Hippocampal formation (tissue), 2 donors: ENCODE measurements at places on chromosomes 2 and 18.
A peak's percentile ranks its signal among the peaks of the same experiment; 100 is the strongest.

DNA sequence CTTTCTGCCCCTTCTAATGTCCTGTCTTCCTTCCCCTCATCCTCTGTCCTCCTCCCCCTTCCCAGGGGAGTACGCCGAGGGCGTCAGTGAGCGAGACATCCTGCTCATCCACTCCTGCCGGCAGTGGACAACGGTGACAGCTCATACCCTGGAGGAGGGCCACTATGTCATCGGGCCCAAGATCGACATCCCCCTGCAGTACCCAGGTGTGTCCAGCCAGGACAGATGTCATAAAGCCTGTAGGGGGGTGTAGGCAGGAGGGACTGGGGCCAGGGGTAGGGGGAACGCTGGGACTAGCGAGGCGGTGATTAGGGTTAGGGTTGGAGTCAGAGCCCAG, 3.4 kb downstream of the GAREM2 start:
- DNase-seq, result no peak

DNA sequence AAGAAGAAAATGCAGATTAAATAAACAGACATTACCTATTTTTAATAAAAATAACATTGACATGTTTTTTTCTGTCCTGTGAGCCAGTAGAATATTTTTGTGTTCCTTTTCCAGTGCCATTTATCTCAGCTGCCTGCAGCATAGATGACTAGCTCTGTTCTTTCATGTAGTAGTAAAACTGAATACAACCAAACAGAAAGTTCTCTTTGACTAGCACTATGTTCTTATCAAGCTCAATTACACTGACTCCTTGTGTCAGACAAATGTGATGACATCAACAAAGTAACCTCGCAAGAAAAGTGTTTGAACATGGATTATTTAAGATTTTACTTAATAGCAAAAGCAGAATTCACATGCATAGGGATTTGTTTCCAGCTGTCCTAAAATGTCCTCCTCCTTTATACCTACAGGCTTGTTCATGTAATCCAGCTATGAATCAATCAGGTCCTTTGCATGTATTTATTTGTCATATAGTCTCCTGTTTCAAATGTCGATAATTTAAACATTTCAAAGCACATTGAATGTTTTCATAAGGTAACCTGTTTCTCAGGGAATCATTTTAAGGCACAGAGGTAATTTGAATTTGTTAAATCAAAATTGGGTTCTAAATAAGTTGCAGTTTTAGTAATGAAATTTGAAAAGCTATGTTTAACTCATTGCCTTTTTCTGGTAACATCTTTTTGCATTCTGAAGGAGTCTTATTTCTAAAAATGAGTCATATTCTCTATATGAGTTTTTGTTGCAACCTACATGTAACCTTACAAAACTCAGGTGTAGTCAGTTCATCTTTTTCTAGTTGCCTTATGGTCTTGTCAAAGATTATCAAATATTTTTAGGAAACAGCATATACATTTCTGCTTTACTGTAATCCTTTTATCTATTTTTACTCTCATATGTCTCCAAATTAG, 215.3 kb upstream of the GULP1 start:
- DNase-seq, result no peak

- DNase-seq, result no peak
These were observed 40.4 kb upstream of the FAM124B start for GRCh38 chr2:224442071-224442967.

GRCh38 chr2:186617771-186618170, 27.9 kb downstream of the ITGAV start:
- DNase-seq, result no peak

DNA sequence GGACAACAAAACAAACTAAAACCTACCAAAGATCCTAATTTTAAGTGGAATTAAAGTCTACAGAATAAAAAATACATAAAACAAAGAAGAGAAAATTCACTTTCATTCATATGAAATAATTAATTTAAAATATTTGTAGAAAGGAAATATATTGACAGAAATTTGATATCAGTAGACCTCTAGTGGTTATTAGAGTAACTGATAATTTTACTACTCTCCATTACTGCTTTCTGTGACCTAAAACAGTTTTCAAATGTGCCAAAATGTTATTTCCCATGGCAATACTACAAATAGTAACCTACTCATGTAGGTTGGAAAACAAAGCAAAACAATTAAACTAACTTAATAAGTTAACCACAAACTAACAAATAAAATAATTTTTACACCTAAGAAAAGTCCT, 147.1 kb downstream of the NOL4 start:
- DNase-seq, result no peak

DNA sequence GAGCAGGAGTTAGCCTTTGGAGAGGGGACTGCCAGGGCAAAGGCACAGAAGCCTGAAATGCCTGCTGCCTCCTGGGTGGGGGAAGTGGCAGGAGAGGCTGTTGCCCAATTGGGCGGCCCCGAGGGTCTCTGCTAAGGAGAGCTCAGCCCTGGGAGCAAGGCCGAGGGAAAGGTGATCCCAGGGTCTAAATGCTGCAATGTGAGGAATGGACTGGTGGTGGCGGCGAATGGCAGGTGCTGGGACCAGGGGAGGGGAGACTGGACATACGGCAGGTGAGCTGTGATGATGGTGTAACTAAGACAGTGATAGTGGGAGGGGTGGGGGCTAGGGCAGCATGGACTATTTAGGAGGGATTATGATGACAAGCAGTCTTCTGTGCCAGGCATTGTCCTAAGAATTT, 104.0 kb downstream of the DYSF start:
- no peak for DNase-seq

GRCh38 chr2:112819081-112819480, 17.5 kb downstream of the IL1B start:
- DNase-seq, result no peak

DNA sequence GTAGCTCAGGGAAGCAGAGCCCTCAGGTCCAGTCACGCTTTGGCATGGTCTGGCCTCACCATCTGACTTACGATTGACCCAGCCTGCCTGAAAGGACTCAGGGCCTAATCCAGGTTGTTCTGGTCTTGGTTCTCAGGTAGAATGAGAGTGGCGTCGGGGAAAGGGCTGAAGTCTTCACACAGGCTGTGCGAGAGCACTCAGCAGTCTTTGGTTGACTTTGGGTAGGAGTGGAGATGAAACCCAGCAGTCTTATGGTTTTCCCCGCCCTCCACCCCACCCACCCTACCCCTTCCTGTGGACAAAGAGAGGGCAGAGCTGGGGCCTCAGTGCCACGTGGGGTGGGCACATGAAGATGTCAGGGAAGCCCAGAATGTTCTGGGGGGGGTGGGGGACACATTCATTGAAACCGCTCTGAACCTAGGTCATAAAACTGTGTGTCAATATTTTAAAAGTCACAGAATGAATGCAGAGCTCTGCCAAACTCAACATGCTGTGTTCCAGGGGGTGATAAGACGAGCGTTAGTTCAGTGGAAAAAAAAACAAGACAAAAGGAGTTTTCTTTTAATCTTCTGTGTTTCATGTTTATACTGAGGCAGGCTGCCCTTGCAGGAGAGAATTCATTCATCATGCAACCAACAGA, 58.6 kb upstream of the ALPP start:
- no peak for DNase-seq

DNA sequence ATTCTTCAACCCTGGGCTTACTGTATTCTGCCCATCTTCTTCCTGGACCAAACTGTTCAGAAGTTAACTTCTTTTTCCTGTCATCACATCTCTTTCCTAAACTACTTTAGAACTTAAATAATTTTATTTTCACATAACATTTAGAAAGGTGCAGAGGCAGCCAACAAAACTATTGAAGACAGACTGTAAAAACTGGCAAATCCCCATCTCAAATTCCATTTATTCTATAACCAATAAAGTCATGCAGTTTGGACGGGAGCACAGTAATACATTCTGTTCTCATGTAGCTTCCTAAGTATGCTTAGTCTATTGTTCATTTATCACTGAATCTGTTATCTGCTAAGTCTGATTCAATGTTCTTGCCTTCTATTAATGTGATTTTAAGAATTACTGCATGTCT, 99.1 kb downstream of the SMAD2 start:
- no peak for DNase-seq

GRCh38 chr2:206477296-206477695, 34.0 kb downstream of the ADAM23 start:
- DNase-seq, result no peak

DNA sequence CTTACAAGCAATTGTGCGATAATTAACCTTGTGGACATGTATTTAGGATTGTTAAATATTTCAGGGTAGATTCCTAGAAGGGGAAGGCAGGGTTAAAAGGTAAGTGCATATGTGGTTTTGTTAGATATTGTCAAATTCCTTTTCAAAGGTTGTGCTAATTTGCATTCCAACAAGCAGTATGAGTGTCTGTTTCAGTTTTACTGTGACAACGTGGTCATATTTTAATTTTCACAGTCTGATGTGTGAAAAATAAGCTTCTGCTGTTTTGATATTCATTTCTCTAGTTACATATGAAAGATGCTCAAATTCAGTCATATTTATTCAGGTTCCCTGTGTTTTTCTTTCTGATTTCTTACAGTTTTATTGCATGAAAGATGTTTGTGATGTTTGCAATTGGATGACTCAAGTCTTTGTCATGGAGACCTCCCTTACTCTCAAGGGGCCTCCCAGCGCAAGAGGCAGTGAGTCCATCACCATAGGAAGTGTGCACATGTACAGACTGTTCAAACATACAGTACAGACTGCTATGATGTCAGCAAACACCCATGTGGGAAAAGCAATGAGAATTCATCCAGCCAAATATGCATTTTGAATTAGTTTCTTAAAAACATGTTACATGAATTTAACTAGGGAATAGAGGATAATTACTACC, 310.8 kb downstream of the GALR1 start:
- DNase-seq, result no peak

GRCh38 chr2:170313347-170313991, 135.5 kb downstream of the MYO3B start:
- DNase-seq, result peak; percentile 2

- no peak for DNase-seq
These were observed 107.4 kb upstream of the CTDP1 start for GRCh38 chr18:79572093-79572780.

- no peak for DNase-seq
These were observed 14.0 kb downstream of the TMEM247 start for GRCh38 chr2:46493241-46493970.
